ENCODE measurements at places on chromosomes 13 and 19. TPM values are rescaled to one million over a fixed set of nuclear protein-coding genes. Genes with fewer than 3 reads are reported as not detected.

GARIN5A gene
- total RNA-seq, result not detected

ZNF615 gene
- 9.2 TPM for total RNA-seq

ATXN8OS gene
- total RNA-seq, result not detected

RPL36 gene
- total RNA-seq, result 1,509 TPM

LILRA1 gene
- total RNA-seq, result 0.36 TPM

CLDN10 gene
- total RNA-seq, result not detected

Data from CD4-positive, alpha-beta T cell (primary cell).